Left ventricle myocardium inferior (tissue), 1 donor: ENCODE measurements at places on chromosomes 13 and 19. TPM values are rescaled to one million over a fixed set of nuclear protein-coding genes. Genes with fewer than 3 reads are reported as not detected.

Gene ERFL
- not detected for total RNA-seq

Gene C19orf85
- not detected for total RNA-seq

Gene VSTM1
- total RNA-seq = not detected

Gene RASIP1
- total RNA-seq = 13.9 TPM

Gene ADGRL1
- total RNA-seq = 16.1 TPM

Gene CLEC17A
- total RNA-seq = not detected
